ENCODE measurements at places on chromosomes 12 and 14.

GRCh38 chr14:89205137-89205740 lies 211.8 kb downstream of the FOXN3 start:
- no peak for DNase-seq

GRCh38 chr14:99755629-99756603 lies 37.3 kb upstream of the EML1 start:
- no peak for DNase-seq

DNA sequence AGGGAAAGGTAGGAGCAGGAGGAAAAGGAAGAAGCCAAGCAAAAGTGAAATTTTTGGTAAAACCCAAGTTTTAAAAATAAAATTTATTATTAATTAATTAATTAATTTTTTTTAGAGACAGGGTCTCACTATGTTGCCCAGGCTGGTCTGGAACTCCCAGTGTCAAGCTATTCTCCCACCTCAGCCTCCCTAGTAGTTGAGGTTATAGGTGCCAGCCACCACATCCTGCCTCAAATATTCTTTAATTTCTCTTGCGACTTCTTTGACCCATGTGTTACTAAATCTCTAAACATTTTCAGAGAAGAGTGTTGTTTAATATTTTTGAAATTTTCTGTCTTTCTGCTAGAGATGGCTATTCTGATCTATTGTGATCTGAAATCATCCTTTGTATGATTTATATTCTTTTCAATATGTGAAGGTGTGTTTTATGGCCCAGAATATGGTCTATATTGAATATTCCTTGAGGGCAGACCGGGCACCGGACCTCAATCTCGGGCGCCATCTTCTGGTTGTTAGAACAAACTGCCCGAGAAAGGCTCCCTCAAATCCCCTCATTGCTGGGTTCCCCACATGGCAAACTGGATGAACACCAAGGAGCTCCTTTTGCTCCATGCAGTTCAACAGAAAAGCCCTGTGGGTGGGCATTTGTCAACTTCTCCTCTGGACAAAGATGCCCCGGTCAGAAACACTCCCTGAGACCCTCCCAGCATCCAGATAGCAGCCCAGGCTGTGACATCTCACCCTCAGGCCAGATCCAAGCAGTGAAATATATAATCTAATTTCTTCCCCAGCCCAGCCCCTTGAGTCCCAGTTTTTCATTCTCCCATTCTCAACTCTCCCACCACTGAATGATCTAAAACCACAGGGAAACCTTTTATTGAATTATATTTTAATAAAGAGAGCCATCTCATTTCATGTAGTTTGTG lies 110.5 kb downstream of the ASCL4 start:
- DNase-seq, result peak; percentile 59

DNA sequence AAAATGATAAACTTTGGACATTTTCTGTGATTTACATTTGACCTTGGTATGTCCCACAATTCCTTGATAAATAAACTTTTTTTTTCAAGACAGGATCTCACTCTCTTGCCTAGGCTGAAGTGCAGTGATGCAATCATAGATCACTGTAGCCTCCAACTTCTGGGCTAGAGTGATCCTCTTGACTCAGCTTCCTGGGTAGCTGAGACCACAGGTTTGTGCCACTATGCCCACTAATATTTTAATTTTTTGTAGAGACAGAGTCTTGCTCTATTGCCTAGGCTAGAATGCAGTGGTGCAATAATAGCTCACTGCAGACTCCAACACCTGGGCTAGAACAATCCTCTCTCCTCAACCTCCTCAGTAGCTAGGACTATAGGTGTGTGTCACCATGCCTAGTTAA lies 79.1 kb upstream of the PTGDR start:
- DNase-seq, result no peak

DNA sequence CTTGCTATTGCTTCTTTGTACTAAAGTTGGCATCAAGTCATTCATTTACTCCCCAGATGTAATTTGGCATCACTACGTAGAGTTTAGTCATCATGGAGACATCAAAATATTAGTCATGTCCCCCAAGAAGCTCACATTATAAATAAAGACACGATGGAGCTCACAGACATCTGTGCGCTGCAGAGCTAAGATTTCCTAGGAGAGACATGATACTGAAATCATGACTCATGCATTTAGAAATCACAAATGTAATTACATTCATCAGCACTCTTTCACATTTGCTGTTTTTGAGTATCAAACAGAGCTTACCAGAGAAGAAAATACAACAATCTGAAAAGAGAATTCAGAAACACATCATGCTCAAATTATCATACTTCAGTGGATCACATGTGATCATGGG lies 169.8 kb downstream of the LRIG3 start:
- no peak for DNase-seq
